MG63 (cell line): ENCODE measurements at places on chromosomes 13 and 19. TPM values are rescaled to one million over a fixed set of nuclear protein-coding genes. Genes with fewer than 3 reads are reported as not detected.

The FRY gene
- total RNA-seq: 0.79 and 1.6 TPM in 2 replicates

The ZNF626 gene
- 0.99 and 10.4 TPM in 2 replicates for total RNA-seq

The STOML3 gene
- not detected in 2 replicates for total RNA-seq

The ZIK1 gene
- total RNA-seq: not detected in 2 replicates
